GM23338 (cell line): ENCODE measurements at places on chromosomes 6 and 20. TPM values are rescaled to one million over a fixed set of nuclear protein-coding genes. Genes with fewer than 3 reads are reported as not detected.
A peak's percentile ranks its signal among the peaks of the same experiment; 100 is the strongest.

DNA sequence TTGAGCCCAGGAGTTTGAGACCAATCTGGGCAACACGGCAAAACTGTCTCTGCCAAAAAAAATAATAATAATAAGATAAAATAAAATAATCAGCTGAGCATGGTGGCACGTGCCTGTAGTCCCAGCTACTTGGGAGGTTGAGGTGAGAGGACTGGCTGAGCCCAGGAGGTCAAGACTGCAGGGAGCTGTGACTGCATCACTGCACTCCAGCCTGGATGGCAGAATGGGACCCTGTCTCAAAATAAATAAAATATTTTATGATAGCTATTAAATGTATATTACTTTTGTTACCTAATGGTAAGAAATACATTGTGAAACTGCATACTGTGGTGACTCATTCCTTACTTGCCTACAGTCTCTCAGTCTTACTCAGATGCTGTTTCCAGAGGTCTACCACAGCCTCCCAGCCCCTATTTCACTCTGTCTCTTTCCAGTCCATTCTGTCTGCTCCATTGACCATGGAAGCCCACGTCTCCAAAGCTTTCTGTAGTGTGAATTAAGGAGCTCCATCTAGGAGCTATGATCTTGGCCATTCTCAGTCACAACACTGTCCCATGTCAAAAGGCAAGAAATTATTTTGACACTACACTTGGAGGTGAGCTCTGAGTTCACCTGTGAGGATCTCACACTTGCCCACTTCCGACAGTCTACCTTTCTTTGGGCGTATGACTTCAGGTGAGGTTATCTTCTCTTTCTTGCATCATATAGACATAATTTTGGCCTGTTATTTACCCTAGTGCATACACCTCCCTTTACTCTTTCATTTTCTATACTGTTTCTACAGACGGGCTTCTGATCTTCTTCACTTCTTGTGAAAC lies 22.4 kb upstream of the SNX9 start:
- no peaks in the 10 kb centered on the region for H3K4me1 ChIP-seq
- DNase-seq, result no peak
- H3K27ac ChIP-seq, result no peak overlapping the region
- no peaks in the 10 kb centered on the region for H3K36me3 ChIP-seq

HTR1E gene
- total RNA-seq, result 0.19 TPM in 1 of 2 replicates, not detected in the other

DNA sequence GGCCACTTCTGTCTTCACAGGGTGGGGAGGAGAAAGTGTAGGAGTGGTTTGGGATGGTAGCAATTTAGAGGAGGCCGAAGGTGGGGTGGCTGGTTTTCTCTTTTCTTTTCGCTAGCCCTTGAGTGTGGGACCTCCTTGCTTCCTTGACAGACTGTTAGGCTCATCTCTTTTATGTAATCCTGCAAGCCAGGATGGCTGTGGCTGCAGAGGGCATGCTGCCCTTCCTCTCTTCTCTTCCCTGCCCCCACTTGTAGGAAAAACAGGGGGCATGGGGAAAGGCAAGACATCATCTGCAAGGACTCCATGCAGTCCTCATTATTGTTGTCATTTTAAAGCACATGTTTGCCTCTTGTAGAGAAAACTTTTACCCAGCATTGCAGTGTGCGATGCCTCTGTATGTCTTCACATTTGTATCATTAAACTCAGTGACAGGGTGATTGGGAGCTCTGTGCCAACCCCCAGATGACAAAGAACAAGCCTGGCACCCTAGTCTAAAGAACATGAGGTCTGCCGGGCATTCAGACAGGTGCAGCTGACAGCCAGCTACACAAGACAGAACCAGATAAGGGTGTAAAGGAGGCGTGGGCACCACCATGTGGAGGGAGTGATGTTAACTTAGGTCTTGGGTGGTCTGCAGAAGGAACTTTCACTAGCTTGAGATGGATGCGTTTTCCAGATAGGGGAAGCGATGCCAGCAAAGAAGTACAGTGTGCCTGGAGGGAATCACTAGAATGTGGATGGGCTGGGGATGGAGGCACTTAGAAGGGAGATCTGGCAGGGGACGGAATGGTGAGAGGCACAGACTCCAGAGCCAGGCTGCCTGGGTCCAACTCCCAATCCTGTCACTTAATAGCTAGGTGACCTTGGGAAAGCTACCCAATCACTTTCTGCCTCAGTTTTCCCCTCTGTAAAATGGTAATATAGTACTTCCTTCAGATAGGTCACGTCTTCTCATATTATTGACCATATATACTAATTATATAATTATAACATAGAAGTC lies 207.6 kb downstream of the TBC1D7 start:
- peak; percentile 56 for DNase-seq
- no peak overlapping the region for H3K27ac ChIP-seq
- no peaks in the 10 kb centered on the region for H3K36me3 ChIP-seq
- H3K27me3 ChIP-seq, result no peaks in the 10 kb centered on the region
- no peak overlapping the region for H3K4me3 ChIP-seq

GRCh38 chr20:50633361-50633760 lies 58.0 kb downstream of the RIPOR3 start:
- H3K4me1 ChIP-seq, result peaks cover 21% of the 10 kb centered on the region
- H3K27ac ChIP-seq, result no peak overlapping the region
- H3K36me3 ChIP-seq, result no peaks in the 10 kb centered on the region

RSPO3 gene
- total RNA-seq, result not detected in 2 replicates

GRCh38 chr6:149221774-149222070 lies 95.8 kb upstream of the TAB2 start:
- no peak for DNase-seq
- no peaks in the 10 kb centered on the region for H3K27me3 ChIP-seq

FRS3 gene
- total RNA-seq, result 3.3 and 4.9 TPM in 2 replicates

GRCh38 chr6:159964046-159964445 lies 4.8 kb upstream of the IGF2R start:
- peaks cover 26% of the 10 kb centered on the region; the same call in 1 of the 2 replicates for H3K27me3 ChIP-seq
- H3K27ac ChIP-seq, result no peak overlapping the region
- no peak for DNase-seq
- no peaks in the 10 kb centered on the region for H3K36me3 ChIP-seq
